Omental fat pad (tissue), 4 donors: ENCODE measurements at places on chromosomes 2 and 18.

GRCh38 chr18:69556228-69556627 lies 155.5 kb downstream of the DOK6 start:
- no peak for DNase-seq

- DNase-seq: no peak
These were observed 63.4 kb downstream of the THSD7B start for GRCh38 chr2:136828774-136829173.

- DNase-seq: no peak
These were observed 1.1 kb upstream of the MAT2A start for GRCh38 chr2:85537600-85538506.

DNA sequence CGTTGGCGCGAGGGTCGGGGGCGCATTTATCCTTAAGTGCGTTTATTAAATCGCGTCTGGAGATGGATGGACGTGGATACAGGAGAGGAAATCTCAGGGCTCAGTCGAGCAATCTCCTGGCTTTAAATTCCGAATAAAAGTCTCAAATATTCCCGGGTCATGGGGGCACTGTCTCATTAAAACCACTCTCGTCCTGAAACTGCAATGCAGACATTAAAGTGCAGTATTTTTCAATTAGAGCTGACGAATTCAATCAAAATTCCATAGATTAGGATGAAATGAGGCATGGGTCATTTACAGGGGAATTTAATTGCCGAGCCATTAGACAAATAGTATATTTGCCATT lies 10.7 kb upstream of the GBX2 start:
- DNase-seq: no peak

DNA sequence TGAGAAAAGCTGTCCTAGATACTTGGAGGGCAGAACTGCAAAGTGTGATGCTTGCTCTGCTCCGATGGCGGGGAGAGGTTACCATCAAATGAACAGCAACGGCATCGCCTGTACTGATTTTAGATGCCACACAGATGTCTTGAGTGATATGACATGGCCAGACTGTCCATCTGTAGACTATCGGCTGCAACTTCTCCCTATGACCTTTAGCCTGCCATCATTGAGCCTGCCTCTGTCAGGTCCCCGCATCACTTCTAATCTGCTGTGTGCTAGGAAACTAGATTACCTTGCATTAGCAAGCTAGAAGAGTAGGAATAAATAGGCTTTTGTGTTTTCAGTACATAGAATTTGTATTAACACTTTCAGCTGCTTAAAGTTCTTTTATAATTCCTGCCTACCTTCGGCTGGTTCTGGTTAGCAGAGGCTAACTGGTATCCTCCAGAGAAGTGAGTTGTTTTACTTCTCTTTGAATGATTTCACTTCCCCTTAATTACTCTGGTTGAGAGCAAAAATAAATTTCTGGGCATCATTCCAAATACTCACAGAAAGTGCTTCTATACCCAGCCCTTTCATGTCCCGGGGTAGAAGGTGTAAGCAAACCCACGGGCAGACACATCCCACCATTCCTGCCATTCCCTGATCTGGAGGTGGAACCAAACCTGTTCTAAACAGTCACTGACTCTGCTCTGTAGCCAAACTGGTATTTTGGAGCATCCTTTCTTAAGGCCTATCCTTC lies 24.0 kb downstream of the GAREM2 start:
- no peak for DNase-seq

DNA sequence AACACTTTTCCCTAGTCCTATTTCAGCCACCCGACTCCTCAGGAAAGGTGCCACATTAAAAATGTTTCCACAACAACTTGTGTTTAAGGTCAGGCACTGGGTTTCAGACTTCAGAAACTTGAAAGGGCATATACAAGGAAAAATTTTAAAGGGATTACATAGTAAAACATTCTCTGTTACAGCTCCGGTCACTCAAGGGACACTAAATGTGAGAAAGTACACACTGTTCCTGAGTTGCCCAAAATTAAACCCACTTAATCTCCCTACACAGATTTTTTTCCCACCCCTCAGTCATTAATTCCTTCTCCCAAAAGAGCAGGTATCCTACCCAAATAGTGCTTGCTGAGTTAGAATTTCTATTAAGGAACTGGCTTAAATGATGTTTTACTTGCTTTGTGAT lies 14.2 kb downstream of the STK39 start:
- DNase-seq: no peak
